HFF-Myc (cell line): ENCODE measurements at places on chromosomes 1 and 21.

DNA sequence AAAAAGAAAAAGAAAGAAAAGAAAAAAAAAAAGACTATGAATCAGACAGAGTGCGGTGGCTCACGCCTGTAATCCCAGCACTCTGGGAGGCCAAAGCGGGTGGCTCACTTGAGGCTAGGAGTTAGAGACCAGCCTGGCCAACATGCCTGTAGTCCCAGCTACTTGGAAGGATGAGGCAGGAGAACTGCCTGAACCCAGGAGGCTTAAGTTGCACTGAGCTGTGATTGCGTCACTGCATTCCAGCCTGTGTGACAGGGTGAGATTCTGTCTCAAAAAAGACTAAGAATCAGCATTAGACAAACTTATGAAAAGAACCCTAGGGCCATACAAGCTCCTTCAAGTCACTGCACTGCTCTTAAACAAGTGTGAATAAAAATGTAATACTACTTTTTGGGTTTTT, 16.9 kb downstream of the PSMB4 start:
- no peak for DNase-seq

DNA sequence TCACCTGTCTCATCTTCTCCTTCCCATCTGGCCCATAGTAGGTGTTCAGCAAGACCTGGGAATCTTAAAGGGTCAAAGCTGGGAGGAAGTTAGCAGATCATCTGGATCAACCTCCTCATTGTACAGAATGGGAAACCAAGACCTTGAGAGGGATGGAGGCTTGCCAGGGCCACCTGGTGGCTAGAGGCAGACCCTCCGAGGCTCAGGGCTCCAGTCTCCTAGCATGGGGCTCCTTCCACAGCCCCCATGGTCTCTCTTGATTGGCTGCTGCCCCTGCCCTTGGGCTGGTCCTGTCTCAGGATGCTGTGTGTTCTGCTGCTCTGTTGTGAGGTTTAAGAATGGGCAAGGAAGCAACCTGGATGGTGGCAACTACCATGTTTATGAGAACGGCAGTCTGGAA, 68.7 kb upstream of the CNTN2 start:
- no peak for DNase-seq

GRCh38 chr1:117967477-117967876, 37.9 kb downstream of the WDR3 start:
- peak; percentile 47 for DNase-seq

DNA sequence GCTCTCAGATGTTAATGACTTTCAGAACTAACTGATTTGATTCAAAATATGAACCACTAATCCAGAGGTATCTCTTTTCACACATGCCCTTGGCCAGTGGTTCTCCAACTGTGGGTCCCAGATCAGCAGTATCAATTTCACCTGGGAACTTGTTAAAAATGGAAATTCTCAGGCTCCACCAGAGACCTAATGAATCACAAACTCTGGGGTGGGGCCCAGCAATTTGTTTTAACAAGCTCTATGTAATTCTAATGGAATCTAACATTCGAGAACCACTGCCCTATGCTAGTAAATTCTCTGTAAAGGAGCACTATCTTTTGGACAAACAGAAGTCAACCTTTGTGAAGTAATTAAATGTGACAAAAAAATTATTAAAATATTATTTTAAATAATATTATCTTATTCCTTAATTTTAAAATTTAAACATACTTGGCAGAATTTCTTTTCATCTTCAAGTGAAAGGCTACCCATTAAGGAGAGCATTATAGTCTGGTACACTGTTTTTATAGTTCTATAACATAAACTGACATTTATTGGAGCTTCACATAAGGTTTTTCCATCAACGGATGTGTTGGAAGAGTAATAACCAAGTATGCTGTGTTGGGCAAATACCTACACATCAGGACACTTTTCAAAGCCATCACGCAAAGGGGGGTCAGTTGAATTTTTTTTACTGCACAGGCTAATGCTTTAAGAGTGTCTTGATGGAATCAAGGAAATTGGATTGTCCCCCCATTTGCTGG, 130.4 kb downstream of the LHX4 start:
- DNase-seq, result peak; percentile 5

DNA sequence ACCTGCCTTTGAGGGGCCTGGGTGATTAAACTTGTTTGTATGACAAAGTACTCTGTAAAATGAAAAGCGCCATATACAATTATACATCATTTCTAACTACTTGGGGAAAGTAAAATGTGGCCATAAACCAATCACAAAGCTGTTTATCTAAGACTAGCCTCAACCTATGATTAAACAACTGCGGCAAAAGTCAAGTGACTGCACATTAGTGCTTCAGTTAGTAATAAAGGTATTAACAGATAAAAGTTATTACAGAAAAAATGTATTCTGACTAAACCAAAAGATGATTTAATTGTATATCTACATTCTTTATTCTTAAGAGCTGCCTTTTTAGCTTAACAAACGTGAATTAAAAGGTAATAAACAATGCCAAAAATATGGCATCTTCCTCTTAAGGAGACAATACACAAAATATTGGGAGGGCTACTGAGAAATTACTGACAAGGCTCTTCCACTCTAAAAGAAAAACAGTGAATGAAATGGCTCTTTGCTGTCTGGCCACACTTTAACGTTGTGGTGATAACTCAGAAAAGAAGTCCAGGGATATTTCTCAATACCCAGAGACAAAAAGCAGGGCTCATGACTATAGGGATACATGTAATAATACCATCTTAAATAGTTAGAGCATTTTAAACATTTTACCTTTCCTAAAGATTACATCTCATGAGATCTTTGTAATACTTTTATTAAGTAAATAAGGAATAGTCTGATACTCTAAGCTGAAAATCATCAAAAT, 8.6 kb downstream of the ARHGAP29 start:
- no peak for DNase-seq

DNA sequence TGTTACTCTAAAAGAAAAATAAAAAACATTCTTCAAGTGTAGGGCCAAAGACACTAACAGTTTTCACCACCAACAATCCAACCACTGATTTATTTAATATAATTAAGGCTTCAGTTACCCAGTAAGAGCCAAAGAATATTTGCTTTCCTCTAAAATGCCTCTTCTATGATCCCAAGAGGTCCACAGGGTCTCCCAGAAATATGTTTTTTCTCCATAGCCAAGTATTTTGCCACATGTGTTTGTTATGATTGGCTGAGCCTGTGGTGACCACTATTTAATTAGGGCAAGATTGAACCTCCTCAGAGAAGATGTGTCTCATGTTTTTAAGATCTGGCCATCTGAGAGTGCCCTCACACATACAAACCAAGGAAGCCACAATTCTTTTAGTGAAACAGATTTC, 135.9 kb downstream of the TPR start:
- peak; percentile 15 for DNase-seq

- no peak for DNase-seq
Measured at GRCh38 chr1:180975551-180975950, 47.1 kb downstream of the STX6 start.

- no peak for DNase-seq
Measured at GRCh38 chr1:36735939-36736730, 253.4 kb upstream of the CSF3R start.

- DNase-seq, result no peak
Measured at GRCh38 chr1:4931486-4931885, 277.1 kb downstream of the AJAP1 start.

- DNase-seq, result no peak
Measured at GRCh38 chr1:198467907-198468306, 72.6 kb downstream of the ATP6V1G3 start.
